Activated naive CD8-positive, alpha-beta T cell treated with anti-CD3 and anti-CD28 coated beads, Interleukin-2, amount 50 U/mL, for 24 hours (primary cell): ENCODE measurements at places on chromosomes 2 and 18.

- DNase-seq = no peak
Observed at GRCh38 chr18:72542342-72542741, 1.8 kb downstream of the CBLN2 start.

GRCh38 chr2:187499941-187500532, 52.0 kb upstream of the CALCRL start:
- peak; percentile 48 for DNase-seq

GRCh38 chr2:55133467-55134315, 83.4 kb upstream of the RTN4 start:
- DNase-seq = peak; percentile 42

- peak; percentile 17 for DNase-seq
Observed at GRCh38 chr2:72148837-72149555, 1.3 kb upstream of the CYP26B1 start.

DNA sequence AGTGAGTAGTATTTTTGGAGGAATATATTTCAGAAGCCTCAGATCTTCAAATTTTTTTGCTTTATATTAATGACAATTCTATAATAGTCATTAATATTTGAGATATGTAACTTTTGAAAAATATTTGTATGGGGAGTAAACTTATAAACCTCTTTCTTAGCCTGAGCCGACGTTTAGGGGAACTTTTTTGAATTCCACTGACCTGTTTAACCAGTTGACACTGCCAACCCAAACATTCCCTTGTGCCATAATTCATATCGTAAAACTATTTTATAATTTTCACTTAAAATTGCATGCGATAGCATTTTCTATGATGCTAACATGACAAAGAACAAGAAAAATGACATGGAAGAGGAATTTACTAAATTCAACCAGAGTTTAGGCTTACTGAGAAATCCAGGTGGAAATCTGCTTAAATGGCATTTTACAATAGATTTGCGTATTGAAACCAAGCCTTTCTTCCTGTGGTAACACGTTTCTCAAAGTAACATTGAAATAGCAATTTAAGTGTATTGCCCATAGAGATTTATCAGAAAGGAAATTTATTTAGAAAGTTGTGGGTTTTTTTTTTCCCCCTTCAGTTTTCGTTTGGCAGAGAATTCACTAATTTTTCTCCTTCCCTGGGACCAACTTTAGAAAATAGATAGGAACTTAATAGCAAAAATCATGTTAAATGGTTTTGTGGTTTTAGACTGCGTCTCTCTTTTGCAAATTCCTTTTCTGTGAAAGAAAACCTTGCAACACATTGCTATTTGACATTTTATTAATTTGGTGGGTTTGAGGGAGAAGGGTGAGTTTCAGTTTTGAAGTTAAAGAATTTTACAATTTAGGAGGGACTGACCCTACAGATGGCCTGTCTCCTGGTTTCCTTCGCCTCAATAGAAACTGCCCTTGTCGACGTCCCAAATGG, 77.4 kb downstream of the TANC1 start:
- no peak for DNase-seq

DNA sequence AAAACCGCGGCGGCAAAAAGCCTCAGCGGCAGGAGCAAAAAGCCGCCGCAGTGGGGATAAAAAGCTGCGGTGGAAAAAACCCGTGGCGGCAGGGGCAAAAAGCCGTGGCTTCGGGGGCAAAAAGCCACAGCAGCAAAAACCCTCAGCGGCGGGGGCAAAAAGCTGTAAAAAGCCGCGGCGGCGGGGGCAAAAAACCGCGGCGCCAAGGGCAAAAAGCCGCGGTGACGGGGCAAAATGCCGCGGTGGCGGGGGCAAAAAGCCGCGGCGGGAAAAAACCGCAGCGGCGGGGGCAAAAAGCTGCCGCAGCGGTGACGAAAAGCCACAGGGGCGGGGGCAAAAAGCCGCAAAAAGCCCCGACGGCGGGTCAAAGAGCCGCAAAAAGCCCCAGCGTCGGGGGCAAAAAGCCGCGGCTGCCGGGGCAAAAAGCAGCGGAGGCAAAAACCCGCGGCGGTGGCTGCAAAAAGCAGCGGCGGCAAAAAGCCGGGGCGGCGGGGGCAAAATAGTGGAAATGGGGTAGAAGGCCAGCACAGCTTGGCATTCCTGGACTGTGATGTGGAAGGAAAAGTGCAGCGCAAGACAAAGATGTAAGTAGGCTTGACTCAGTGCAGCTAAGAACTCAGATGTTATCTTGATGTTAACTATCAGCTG, 151.8 kb downstream of the ANKRD30BL start:
- DNase-seq = no peak

DNA sequence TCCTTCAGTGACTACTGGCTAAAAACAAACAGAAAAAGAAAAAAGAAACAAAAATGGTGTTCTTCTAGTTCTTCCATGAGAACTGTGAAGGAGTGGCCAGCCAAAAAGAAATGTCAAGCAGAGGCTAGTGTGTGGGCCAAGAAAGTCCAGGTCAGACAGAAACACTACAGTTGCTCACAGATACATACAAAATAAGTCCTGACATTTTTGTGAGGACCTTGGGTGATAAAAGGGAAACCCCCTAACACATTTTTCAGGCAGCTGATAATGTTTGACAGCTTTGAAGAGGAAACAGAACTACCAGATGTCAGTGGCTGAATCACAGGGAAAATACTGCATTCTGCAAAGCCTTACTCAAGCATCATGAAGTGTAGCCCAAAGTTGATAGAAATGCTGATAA, 28.1 kb downstream of the ARHGAP25 start:
- DNase-seq = no peak

DNA sequence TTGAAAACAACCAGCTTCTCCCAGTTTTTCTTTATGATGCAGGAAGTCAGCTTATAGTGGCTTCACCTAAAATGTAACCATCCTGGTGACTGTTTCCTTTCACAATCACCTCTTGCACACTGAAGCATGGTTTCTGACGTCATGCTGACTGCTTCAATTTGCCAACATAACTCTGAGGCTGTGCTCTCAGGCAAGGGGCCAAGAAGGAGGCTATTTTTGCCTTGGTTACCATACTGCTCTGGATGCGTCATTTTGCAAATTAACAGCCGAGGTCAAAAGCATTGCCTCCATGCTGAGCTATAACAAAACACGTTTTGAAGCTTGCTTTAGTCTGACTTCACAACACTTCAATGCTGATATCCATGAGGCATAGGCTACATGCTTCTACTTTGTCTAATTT, 397.8 kb downstream of the METTL4 start:
- DNase-seq = no peak

GRCh38 chr2:37621199-37621598, 50.2 kb downstream of the CDC42EP3 start:
- no peak for DNase-seq

- DNase-seq = no peak
Observed at GRCh38 chr2:40558761-40559160, 106.9 kb upstream of the SLC8A1 start.

DNA sequence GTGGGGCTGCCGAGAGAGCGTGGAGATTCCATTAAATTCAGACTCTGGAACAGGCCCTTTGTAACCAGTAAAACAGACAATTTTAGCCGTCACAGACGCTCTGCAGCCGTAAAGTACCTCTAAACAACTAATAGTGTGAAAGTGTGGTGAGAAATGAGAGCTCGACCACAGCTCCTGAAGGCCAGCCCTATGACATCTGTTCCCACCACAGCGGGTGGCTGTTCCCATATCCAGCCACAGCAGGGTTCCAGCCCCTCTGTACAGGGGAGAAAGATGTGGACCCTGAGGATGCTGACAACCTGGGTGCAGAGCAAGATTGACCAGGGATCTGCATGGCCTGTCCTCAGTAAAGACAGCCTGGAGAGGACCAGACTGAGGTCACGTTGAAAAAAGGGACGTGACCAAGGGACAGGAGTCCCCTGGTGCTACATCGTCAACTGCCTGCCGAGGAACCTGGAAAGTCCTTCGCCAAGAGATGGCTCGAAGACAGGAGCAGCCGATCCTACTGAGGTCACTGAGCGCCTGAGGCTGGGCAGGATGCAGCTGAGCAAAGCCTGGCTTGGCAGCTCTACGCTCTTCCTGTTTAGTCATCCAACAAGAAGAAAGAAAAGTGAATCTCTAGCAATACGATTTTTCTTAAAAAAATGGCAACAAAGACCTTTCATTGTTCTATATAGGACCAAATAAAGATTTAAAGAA, 831.7 kb downstream of the RNF144A start:
- no peak for DNase-seq

GRCh38 chr2:9105601-9106337, 100.8 kb upstream of the ASAP2 start:
- DNase-seq = no peak

DNA sequence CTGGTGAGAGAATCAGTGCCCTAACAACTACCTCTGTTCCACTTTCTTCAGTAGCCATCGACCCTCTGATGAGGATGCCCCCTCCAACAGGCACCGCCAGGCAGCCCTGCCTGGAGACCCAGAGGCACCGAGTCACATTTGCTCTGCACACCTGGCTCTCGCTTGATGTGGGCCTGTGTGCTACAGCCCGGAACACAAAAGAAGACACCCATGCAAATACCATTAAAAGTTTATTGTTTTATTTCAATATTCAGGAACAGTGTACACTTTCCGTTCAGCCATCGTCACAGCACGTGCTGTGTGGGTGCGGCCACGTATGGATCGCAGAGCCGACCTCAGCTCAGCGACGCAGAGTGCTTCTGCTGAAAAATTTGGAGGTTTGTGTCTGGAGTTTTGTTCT, 154.0 kb downstream of the MBP start:
- no peak for DNase-seq

DNA sequence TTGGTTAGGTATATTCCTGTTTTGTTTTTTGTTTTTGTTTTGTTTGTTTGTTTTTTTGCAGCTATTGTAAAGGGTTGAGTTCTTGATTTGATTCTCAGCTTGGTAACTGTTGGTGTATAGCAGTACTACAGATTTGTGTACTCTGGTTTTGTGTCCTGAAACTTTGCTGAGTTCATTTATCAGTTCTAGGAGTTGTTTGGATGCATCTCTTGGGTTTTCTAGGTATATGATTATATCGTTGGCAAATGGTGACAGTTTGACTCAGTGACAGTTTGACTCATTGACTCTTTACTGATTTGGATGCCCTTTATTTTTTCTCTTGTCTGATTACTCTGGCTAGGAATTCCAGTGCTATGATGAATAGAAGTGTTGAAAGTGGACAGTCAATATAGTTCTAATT, 53.7 kb downstream of the APLF start:
- no peak for DNase-seq

DNA sequence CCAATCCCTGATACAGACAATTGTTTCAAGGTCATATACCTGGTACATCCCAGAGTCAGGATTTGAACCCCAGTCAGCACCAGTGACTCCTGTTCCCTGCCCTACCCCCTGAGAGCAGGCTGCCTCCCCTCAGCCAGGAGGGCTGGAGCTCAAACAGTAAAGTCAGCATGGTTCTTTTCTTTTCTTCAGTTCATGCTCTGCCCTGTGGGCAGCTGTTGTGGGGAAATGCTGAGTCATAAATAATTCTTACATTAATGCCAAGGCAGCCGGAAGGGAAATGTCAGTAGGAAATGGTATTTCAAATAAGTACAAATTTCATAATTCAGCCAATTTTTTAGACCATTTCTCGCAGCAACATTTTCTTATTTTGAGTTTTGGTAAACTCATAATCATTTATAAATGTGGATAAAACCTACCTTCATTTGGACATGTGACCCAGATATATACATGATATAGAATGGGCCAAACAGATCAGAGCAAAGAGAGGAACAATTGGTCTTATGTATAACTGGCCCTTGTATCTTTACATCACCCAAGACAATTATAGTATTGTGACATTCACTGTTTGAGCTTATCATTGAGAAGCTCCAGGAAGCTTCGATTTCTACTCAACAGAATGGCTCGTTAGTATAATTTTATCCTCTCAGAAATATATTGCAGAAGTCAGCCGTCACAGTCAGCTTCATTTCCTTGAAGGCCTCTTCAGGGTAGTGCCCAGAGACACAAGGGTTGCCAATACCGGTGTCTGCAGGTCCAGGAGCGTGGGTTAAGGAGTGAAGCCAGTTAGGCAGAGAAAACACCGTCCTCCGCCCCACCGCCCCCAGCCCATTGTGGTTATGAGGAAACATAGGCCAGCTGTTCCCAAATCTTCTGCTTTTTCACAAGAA, 28.0 kb upstream of the SCYGR1 start:
- no peak for DNase-seq

DNA sequence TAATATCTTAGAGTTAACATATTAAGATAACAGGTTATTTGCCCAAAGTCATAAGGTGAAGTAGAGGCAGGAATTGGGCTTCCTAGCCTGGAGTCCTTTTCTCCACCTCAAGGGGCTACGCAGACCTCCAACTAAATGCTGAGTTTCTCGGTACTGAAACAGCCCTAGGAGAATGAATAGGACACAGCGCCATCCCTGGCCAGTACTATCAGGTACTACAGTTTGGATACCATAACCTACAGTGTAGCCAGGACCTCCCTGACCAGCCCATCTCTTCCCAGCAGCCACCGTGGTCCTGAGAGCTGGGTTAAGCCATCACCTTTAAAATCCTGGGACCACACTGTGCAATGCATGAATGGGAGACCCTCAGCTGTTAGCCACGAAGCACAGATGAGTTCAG, 15.7 kb downstream of the CASP8 start:
- DNase-seq = no peak

GRCh38 chr18:44638034-44638540, 42.6 kb upstream of the SETBP1 start:
- DNase-seq = no peak

- no peak for DNase-seq
Observed at GRCh38 chr2:220226546-220226945, 599.1 kb downstream of the SLC4A3 start.
